ENCODE measurements at places on chromosomes 6 and 20.

DNA sequence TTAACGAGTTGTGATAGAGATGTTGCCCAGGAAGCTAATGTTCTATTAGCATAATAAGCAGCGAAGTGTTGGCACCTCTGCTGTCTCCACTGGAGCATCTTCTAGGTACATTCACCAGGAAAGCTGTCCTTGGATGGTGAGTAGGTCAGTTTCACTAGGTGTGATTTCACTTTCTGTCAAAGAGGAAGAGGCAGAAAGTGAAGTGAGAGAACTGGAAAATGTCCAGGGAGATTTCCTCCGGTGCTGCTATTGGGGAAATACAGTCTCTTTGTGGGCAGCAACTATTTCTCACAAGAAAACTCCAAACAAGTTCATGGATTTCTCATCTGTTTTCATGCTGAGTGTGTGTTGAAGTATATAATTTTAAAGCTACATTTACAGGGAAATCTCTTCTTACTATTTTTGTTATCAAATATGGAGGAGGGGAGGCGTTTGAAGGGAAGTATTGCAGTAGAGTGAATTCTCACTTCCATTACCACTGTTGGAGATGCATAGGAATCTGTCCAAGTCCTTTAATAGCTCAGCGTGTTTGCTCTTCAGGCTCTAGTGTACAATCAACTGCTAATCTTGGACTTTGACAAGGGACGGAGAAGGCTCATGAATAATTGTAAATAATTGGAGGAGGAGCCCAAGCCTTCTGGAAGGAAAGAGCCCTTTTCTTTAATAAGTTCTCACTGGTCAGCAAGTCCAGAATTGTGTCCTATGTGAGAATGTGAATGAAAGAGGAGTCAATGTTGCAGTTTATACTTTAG is 16.1 kb upstream of the TSBP1 start:
- DNase-seq, result no peak

DNA sequence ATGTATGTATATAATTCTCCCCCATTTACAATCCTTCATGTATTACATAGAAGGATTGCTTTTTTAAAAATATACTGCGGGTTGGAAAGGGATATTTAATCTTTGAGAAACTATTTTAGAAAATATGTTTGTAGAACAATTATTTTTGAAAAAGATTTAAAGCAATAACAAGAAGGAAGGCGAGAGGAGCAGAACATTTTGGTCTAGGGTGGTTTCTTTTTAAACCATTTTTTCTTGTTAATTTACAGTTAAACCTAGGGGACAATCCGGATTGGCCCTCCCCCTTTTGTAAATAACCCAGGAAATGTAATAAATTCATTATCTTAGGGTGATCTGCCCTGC is 3.6 kb downstream of the FOXC1 start:
- DNase-seq, result no peak

DNA sequence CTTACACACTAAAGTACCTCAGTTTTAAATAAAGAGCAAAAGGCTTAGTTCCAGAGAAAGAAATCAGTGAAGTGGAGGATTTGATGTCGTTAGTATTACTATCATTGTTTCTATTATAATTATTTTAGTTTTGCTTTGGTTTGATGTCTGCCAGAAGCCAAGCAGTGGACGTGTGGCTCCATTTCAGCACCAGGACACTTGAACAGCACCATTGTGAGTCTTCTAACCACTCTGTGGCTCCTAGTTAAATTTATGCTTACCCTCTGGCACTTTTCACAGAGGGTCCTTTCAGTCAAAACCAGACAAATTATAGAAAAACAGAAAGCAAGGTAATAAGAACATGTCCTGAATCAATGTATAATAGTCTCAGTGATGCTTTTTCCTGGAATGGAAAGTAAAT is 3.4 kb downstream of the COL9A1 start:
- DNase-seq, result no peak

DNA sequence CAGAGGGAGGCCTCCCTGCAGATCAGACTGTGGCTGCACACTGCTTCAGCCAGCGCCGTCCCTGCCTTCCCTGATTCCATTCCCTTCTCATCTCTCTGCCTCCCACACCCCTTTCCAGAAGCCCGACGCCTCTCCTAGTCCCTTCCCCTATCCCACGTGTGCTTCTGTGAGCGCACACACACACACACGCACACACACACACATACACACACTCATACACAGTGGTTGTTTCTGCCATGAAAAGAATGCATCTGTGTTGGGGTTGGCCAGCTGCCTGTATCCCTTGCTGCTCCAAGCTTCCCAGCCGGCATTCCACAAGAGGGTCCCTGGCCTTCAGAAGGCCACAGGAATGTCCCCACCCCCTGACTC is 51.7 kb downstream of the MOCS1 start:
- no peak for DNase-seq

DNA sequence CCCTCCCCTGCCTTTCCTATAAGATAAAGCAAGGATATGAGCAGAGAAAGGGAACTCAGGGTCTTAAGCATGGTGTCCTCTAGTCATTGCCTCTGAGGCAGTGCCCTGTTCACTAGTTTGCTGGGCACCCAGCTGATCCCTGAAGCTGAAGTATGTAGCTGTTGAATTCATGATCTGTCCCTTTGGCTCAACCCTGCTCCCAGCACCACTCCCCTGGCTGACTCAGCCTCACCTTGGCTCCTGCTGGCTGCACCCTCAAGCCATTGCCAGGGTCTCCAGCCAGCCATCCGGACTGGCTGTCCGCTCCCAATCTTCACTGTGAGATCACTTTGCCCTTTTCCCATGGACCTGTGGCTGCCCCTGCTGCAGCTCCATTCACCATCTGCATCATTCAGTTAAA is 25.9 kb upstream of the UST start:
- no peak for DNase-seq

- DNase-seq, result no peak
These were observed 76.5 kb downstream of the ADGRG6 start for GRCh38 chr6:142378138-142378875.

- DNase-seq, result no peak
These were observed 47.0 kb downstream of the COL19A1 start for GRCh38 chr6:69913361-69913760.

Measured in CD4-positive, alpha-beta T cell treated with Interleukin-17A for 4 hours (primary cell).